ENCODE measurements at places on chromosomes 7 and 10.

DNA sequence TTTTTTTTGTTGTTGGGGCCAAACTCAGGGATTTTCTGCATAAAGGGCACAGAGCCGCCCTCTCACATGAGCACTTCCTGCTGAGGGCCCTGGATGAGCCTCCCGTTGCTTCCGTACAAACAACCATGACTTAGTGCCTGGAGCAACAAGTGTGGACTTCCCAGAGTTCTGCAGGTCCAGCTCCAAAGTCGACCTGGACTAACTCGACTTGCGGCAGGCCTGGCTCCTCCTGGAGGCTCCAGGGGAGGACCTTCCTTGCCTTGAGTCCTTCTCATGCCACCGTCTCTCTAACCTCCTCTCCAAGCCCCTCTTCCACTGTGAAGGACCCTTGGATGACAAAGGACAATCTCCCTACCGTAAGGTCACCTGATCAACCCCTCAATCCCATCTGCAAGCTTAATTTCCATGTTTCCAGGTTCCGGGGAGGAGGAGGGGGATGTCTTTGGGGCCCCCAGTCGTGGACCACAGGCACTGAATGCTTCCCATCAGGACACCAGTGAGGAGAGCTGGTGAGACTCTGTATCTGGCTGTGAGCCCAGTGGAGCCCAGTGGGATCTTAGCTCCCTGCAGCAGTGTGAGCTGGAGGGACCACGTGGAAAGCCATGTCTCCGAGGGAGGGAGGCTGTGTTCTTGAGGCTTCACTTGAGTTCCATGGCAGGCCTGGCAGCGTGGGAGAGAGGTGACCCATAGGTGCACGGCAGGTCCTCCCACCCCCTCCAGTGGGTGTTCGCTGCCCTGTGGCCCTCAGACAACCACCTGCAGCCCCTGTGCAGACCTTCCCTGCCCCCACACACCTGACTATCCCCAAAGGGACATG is 199.5 kb upstream of the PPP2R2D start:
- no peak for DNase-seq

DNA sequence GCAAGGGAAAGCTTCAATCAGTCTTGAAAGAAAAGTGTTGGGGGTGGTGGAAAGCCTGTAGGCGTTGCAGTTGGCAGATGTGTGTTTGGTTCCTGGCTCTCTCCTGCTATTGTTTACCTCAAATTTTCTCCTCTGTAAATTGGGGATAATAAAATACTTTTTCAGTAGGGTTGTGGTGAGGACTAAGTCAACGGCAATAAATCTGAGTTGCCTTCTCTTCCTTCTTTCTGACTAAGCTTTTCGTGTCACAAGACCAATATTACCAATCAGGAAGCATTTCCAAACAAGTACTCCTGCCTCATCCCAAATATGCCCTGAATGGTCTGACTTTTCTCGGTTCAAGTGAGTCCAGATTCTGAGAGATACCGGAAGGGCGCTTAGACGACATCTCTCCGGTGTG is 54.0 kb downstream of the CREB5 start:
- DNase-seq: no peak

- no peak for DNase-seq
These were observed 87.1 kb downstream of the FZD1 start for GRCh38 chr7:91351374-91351773.

DNA sequence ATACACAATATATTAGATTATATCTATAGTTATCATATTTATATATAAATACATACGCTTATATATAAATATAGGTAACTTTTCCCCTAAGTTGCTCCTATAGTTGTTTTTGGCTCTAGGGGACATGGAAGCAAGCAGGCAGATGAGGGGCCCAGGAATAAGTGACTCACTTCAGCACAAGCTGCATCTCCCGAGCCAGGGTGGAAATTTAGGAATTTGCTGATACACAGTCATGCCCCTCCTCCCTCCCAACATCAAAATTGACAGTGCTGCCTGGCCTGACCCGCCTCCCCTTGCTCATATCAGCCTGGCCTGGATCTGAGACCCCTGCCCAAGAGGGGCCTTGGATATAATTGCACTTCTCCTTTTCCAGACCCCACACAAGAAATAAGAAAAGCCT is 33.8 kb downstream of the MKI67 start:
- DNase-seq: no peak

DNA sequence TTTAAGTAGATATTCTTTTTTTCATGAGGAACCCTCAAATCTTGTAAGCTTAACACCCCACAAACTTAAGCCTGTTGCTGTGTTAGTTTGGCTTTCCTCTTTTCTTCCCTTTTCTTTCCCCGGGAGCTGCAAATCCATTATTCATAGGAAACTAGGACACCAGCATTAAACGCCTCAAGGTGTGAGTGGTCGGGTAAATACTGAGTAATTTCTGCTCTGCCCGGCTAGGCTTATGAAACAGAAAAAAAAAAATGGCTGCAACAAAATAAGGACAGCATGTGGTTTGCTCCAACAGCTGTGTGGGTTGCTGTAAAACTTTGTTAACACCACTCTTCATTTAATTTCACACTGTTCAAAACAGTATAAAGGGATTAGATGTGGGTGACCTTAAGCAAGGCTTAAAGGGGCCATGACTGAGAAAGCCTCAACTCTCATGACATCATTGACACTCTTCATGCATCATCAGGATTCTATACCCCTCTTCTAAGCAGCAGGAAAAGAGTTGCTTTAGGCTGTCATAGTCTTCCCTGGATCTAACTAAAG is 104.1 kb downstream of the AOAH start:
- no peak for DNase-seq

DNA sequence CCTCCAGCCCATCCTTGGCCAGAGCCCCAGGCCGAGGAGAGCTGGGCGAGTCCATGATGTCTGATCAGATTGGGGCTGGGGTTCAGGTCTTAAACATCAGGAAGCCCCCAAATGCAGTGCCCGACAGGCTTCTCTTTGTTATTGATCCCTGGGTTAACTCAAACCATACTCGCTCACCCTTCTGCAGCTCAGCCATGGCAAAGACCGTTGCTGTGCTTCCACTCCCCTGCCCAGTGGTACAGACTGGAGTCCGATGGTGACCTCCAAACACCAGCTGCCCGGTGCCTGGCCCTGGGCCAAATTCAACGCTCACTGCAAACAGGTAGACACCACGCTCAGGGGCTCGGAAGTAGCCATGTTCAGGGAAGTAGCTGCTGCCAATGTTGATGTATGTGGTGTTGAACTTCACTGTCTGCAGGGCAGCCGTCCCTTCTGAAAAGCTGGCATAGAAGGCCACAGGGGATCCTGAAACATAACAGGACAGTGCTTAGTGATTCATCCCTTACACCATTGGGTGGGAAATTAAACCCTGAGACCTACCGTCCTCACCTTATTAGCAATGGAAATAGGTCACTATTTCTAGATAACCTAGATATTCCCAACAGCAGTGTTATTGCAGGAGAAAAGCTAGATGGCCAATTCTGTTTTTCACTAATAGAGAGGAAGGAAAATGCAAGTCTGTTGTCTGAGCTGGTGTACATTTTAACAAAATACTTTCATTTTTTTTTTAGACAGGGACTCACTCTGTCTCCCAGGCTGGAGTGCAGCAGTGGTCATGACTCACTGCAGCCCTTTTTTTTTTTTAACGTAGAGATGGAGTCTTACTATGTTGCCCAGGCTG is 20.5 kb downstream of the MMRN2 start:
- DNase-seq: no peak

DNA sequence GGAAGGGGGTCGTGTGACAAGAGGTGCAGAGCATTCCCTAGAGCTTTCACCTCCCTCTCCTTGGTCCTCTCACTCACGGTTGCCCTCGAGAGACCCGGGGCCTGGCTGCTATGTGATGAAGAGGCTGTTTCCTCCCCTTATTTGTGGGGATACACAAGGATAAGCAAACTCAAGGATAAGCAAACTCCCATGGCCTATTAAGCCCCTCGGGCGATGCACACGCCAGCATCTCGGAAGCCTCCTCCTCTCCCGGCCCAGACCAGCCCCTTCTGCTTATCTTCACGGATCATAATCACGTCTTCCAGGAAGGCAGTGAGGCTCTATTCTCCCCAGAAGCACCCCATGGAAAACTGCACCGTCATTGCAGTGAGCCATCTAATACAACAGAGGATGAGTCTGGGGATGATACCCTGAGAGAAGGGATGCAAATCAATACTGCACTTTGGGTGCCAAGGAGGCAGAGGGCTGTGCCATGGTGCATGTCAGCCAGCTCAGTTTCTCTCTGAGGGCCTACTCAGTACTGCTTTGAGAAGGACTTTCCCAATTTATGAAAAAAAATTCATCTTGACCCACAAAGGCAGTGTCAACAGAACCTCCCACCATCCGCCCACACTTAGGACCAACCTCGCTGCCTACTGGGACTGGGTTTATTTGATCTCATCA is 22.2 kb downstream of the TMEM273 start:
- no peak for DNase-seq

DNA sequence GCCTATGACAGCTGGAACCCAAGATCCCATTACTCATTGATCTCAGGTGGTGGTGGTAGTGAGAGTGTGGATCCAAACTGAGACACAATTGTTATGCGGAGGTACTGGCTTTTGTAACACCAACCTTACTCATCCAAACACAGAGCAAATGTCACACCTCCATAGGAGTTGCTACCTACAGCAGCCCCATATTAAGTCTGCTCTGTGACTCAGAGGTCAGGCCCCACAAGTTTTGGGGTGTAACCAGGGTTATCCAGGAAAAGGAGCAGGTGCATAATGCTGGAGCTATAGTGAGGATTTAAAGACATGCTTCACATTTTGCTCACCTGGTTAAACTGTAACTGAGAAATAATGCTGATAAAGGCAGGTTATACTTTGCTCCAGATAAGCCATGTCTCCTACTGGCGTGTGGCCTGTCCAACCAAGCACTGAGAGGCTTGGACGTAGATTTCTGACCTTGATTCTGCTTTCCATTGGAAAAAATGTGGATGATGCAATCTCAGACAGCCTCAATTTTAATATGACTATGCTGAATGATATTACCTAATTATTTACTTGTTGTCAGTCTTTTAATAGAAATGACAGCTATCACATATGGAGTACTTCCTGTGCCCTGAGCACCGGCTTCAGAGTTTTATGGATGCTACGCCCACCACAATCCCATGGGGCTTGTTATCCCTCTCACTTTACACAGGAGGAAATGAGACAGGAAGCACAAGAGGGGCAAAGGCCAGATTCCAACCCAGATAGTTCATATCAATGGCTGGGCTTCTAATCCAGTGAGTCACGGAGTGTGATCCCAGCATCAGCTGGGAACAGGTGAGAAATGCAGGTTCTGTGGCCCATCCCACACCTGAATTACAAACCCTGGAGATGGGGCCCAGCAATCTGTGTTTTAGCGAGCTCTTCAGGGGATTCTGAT is 181.3 kb downstream of the CHN2 start:
- DNase-seq: peak; percentile 8

DNA sequence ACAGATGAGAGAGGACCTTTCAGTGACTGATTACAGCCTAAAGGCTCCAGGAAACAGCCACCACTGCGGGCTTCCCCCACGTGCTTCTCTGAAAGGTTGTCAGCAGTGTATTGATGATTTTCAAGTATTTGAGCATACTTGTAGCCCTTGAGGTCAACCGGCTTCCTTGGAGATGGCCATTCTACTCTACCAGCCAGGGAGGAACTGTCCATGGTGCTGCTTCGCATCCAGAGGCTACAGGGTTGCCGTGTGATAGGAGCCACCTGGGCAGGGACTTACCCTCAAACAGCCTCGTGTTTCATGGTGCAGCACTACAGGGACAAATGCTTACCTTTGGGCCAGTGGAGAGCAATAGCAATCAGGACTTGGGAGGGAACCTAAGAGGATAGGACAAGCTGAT is 179.5 kb downstream of the DPP6 start:
- no peak for DNase-seq

Data from NCI-H460 (cell line).